ENCODE measurements at places on chromosomes 12 and 14.

GRCh38 chr12:1841586-1842182 is 21.3 kb downstream of the LRTM2 start:
- DNase-seq = no peak

GRCh38 chr12:116418551-116418950 is 140.6 kb upstream of the MAP1LC3B2 start:
- no peak for DNase-seq

GRCh38 chr14:46250113-46250703 is 401.4 kb downstream of the RPL10L start:
- peak; percentile 21 for DNase-seq

DNA sequence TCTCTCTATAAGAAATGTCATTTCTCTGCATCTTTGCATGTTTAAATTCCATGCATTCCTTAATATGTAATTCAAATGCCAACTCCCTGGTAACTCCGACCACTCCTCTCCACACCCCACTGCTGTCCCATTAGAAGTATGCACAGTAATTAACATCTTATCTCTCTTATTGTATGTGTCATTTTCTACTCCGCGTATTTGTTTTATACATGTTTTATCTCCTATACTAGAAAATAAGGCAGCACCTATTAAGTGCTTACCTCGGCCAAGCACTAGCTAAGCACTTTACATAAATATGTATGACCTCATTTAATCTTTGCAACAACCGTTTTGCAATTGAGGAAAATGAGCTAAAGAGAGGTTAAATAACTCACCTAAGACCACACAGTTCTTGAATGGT is 469.8 kb downstream of the BCAT1 start:
- DNase-seq = no peak

DNA sequence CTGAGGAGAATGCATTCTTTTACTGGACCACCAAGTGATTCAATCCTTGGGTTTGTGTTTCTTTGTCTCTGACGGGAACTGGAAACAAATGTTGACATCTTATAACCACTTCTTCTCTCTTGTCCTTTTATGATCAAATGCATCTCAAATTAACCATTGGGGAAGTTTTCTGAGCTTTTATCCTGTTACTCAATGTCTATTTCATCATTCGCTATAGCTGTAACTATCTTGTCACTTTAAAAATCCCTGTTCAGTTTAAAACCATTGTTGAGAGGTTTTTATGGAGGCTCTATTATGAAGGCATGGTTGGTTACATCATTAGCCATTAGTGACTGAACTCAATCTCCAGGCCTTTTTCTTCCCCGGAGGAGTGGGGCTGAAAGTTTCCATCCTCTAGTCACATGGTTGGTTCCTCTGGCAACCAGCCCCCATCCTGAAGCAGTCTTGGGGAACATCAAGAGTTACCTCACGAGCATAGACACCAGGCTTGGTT is 2.7 kb upstream of the CLEC6A start:
- no peak for DNase-seq

GRCh38 chr14:66078006-66078405 is 408.2 kb upstream of the CCDC196 start:
- no peak for DNase-seq

DNA sequence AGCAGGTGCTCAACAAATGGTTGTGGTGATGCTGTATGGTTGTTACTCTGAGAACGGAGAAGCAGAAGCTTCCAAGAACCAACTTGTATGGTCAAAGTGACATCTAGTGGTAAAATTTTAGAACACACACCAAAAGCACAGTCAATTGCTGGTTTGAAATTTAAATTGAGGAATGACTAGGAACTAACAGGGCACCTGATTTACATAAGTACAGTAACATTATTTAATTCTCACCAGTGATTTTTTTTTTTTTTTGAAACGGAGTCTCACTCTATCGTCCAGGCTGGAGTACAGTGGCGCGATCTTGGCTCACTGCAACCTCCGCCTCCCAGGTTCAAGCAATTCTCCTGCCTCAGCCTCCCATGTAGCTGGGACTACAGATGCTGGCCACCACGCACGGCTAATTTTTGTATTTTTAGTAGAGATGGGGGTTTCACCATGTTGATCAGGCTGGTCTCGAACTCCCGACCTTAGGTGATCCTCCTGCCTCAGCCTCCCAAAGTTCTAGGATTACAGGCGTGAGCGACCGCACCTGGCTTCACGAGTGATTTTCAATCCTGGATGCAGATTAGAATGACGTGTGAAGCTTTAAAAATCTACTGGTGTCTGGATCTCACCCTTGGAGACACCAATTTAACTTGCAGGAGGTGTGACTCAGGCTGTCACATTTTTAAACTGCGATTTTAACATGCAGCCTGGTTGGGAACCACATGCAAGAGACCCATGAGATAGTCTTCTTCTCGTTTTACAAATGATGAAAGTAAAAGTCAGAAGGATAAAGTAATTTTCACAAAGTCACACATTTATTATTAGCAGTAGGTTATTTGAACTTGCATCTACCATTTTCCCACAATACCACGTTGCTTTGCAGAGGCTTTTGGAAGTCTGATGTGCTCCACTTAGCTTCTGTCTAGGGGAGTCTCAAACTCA is 14.1 kb upstream of the NUMB start:
- DNase-seq = peak; percentile 71
